Stimulated activated CD4-positive, alpha-beta T cell treated with anti-CD3 and anti-CD28 coated beads, Interleukin-4, amount 100 ng/mL, for 24 hours (primary cell): ENCODE measurements at places on chromosomes 3 and 15.

- DNase-seq = peak; percentile 58
Measured at GRCh38 chr15:31326875-31327668, 437 bp downstream of the KLF13 start.

DNA sequence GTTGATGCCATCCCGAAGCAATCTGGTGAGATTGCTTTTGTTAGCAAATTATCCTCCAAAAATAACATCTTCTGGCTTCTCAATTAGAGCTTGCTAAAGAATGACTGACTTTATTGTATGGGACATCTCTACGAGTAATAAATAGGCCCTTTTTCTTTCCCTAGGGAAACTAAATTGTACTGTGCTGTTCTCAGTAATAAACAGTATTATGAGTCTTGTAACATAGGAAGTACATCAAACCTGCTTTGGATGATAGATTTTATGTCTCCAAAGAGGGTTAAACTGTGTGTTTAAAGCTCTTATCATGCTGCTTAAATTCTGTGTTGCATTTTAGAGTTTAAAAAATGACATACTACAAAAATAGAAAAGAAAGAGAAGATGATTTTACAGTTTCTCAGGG, 153.4 kb upstream of the THRB start:
- no peak for DNase-seq

DNA sequence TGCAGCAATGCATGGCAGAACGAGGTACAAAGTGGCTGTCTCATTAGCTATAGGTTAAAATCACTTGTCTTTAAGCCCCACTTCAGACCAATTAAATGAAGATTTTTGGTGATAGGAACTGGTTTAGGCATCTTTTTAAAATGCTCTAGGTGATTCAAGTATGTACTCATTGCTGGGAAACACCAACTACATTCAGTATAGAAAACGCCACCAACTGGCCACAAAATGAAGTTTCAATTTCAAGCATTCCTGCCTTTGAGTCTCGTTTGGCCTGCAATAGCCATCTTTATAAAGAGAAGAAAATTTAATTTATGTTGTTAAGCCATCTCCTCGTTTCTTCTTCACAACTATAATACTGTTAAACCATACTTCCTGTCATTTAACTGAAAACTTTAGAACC, 587.9 kb downstream of the GBE1 start:
- DNase-seq = no peak

- no peak for DNase-seq
Measured at GRCh38 chr15:73838831-73839426, 34.4 kb upstream of the TBC1D21 start.

GRCh38 chr3:14771593-14772497, 46.9 kb upstream of the FGD5 start:
- no peak for DNase-seq

- DNase-seq = no peak
Measured at GRCh38 chr3:169907476-169907875, 3.9 kb upstream of the SAMD7 start.

DNA sequence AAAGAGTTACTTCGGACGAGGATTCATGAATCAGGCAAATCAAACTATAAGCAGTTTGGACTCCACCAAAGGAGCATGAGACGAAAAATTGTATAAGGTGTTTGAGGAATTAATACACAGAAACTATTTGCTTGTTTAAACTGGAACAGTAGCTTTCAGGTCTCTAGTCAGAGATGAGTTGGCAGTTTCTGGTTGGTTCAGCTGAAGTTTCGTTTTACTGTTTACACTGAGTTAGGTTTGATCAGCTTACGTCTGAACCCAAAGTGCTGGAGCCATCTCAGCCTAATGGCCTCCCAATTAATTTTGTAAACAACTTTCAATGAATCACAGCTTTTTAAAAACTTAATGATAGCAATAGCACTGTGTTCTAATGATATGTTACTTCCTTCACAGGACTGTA, 703.7 kb downstream of the NLGN1 start:
- no peak for DNase-seq

DNA sequence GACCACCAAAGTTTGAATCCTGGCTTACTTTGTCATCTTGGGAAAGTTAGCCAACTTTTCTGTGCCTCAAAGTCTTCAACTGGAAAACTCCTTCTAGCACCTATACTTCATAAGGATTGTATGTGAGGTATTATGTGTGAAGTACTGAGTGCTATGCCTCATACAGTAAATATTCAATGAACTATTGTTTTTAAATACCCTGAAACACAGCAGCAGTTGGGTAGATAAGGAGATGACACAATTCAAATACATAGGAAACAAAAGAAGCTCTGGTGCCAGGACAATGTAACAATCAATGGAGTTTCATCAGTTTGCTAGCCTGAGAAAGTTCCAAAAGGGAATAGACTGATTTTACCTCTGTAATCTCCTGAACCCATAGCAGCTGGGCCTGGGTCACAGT, 43.3 kb downstream of the TUBGCP4 start:
- DNase-seq = no peak

DNA sequence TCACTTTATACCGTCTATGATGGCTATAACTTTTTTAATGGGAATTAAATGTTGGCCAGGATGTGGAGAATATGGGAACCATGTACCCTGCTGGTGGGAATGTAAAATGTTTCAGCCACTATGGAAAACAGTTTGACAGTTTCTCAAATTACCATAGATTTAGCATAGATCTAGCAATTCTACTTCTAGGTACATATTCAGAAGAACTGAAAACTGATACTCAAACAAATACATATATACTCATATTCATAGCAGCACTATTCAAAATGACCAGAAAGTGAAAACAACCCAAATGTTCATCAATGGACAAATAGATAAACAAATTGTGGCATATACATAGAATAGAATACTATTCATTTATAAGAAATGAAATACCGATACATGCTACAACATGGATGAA, 539.4 kb downstream of the IGSF11 start:
- DNase-seq = no peak

DNA sequence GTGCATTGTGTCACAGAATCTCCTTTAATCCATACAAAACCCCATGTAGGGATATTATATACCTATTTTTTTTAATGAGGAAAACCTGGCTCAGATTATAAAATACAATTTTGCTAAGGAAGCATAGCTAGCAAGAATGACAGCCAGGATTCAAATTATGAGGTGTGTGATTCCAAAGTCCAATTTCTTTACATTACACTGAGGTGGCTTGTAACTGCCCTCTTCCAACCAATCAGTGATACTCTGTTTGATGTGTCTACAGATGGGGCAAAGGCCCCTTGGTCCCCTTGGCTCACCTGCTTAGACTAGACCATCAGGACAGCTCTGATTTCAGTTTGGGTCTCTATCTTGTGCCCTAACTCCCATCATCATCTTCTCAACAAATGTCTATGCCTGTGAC, 120.3 kb upstream of the ADAMTS9 start:
- no peak for DNase-seq

GRCh38 chr15:96882121-96882772, 551.7 kb downstream of the NR2F2 start:
- DNase-seq = no peak

- no peak for DNase-seq
Measured at GRCh38 chr3:190064112-190064511, 56.6 kb downstream of the P3H2 start.

DNA sequence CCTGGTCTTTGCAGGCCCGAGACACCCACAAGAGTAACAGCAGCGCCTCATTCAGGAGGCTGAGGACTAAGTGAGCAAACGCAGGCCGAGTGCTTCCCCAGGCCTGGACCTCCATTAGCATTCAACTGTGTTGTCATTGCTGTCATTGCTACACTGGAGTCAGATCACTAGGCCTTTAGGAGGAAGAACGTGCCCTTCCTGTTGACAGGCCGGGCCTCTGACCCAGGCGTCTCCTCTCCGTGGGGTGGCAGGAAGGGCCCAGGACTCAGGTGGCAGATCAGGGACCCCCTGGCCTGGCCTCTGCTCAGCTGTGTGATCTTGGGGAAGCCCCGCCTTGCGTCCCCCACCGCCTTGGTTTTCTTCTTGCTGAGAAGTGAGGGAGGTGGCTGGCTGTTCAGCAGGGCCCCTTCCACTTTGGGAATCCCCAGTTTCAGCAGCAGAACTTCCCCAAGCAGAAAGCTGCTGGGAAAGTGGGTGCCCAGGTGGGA, 19.1 kb downstream of the ZDHHC19 start:
- DNase-seq = peak; percentile 43

GRCh38 chr3:17047162-17047561, 162.4 kb downstream of the PLCL2 start:
- no peak for DNase-seq

DNA sequence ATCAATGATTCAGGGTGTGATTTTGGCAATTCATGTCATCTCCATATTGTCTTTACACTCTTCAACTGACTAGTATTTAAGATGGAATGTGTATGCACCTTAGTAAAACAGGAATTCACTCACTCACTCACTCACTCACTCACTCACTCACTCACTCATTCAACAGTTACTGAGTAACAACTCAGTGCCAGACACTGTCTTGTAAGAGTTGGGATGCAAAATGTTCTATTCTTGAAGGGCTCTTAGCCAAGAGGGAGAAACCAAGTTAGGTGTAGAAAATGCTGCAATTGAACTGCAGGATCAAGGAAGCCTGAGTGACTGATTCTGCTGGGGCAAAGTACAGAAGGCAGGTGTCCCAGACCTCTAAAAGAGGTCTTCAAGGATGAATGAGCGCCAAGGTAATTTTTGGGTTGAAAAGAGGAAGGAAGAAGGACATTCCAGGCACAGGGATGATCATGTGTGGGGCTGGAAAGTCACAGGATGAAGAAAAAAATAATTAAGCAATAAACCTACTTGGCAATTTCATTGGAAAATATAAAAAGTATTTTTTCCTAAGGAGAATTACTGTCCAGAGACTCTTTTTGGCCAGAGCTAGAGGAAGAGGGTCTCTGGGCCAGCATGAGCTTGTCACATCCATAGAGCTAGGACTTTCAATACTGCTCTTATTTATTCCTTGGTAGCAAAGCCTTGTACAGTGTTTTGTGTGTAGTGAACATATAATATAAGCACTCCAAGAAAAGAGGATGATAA, 58.9 kb upstream of the ETV5 start:
- DNase-seq = no peak

DNA sequence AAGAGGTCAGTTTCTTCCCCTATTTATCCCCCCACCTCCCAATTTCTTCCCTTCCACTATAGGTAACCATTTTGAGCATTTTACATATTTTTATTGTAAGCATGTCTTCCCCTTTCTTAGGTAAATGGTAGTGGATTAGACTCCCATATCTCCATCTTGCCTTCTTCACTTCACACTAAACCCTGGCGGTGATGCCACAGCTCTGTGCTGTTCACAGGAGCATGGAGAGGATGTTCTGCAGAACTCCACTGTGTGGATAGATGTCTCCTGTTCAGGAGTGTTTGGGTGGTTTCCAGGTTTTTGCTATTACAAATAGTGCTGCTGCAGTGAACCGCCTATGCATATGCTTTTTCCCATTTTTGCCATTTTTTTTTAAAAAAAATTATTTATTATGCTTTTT, 182.7 kb downstream of the NSMCE3 start:
- no peak for DNase-seq

DNA sequence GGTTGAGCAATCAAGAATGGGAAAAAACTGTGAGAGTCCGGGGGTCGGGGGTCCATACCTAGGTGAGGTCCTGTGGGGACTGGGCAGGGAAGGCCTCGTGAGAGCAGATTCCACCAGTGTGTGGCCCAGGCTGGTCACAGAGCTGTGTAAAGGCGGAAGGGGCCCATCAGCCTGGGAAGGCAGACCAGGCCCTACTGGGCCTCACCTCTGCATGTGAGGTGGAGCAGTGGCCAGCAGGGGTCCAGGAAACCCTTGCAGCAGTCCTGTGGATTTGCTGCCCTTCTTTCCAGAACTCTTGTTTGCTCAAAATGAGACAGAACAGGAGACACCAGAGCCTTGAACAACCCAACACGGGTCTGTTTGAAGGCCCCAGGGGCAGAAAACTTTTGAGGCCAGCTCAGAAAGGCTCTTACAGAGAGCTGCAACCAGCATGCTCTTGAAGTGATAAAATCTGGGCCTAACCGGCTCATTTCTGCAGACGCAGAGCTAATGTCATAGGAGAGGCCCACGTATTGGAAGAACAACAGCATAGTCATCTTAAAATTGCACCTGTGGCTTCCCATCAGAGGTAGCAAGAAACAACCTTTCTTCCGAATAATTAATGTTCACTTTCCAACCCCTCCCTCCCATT, 30.3 kb upstream of the HHATL start:
- DNase-seq = no peak

GRCh38 chr3:187973977-187974870, 179.7 kb upstream of the LPP start:
- peak; percentile 27 for DNase-seq

- no peak for DNase-seq
Measured at GRCh38 chr15:38208206-38208605, 44.4 kb upstream of the SPRED1 start.

DNA sequence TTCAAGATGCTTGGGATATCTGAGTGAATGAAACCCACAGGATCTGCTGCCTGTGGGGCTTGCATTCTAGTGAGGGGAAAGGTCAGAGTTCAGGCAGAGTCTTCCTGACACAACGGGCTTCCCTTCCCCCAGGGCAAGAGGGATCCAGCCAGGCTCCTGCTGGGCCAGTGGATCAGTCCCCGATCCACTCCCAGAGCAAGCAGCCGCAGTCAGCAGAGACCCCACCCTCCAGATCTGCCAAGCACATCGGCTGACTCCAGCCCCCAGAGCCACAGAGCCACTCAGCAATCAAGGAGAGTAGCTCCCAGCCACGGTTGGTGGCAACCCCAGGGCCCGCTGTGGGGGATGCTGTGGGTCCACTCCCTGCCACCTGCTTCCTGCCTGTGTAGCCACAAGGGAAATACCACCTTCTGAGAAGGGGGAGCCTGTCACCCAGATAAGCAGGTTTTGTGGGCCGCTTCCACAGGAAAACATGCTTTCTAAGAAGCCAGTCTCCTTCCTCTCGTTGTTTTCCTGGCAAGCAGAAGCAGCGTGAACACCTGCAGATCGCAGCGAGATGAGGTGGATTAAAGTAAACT, 44.9 kb downstream of the CPN2 start:
- peak; percentile 28 for DNase-seq

DNA sequence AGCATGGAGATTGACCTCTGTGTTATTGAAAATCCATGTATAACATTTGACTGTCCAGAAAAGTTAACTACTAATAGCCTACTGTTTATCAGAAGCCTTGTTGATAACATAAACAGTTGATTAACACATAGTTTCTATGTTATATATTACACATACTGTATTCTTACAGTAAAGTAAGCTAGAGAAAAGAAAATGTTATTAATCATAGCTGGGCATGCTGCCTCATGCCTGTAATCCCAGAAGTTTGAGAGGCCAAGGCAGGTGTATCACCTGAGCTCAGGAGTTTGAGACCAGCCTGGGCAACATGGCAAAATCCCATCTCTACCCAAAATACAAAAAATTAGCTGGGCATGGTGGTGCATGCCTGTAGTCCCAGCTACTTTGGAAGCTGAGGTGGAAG, 163.3 kb downstream of the EPHA6 start:
- no peak for DNase-seq

- DNase-seq = no peak
Measured at GRCh38 chr15:57398336-57398735, 22.0 kb downstream of the CGNL1 start.

DNA sequence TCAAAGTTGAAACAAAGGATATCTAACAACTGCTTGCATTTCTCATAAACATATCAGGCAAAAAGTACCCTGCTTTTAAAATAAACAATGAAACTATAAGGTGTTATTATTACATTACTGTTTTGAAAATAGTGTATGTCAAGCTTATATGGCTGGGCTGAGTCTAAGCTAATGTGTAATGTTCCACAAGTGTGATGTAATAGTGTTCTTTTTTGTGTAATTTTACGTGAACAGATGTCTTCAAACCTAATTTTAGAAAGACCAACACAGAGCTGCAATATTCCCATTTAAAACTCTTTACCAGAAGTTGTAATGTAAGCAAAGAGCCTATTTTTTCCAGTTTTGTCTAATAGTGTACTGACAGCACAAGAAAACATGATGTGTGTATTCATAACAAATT, 34.0 kb downstream of the MINDY2 start:
- DNase-seq = no peak
